HT-29 (cell line): ENCODE measurements at places on chromosomes 5 and 9. TPM values are rescaled to one million over a fixed set of nuclear protein-coding genes. Genes with fewer than 3 reads are reported as not detected.

CDO1 gene
- total RNA-seq = not detected in 2 replicates

SAXO1 gene
- total RNA-seq = not detected in 2 replicates

TBCA gene
- total RNA-seq = 54.9 and 73.8 TPM in 2 replicates

SV2C gene
- total RNA-seq = 0.05 TPM in 1 of 2 replicates, not detected in the other

PAPPA gene
- total RNA-seq = not detected in 2 replicates

MYMK gene
- total RNA-seq = not detected in 2 replicates

TAF1L gene
- under 0.01 TPM in 1 of 2 replicates, not detected in the other for total RNA-seq

SH3RF2 gene
- total RNA-seq = 13.9 and 15.9 TPM in 2 replicates

PCDHB7 gene
- total RNA-seq = 0.05 TPM in 2 replicates

PPP2R2B gene
- 0.03 and 0.08 TPM in 2 replicates for total RNA-seq

- DNase-seq = no peak
Observed at GRCh38 chr5:111167551-111167950, 56.6 kb upstream of the CAMK4 start.

- DNase-seq = no peak
Observed at GRCh38 chr9:126959917-126960316, 45.3 kb downstream of the RALGPS1 start.

DNA sequence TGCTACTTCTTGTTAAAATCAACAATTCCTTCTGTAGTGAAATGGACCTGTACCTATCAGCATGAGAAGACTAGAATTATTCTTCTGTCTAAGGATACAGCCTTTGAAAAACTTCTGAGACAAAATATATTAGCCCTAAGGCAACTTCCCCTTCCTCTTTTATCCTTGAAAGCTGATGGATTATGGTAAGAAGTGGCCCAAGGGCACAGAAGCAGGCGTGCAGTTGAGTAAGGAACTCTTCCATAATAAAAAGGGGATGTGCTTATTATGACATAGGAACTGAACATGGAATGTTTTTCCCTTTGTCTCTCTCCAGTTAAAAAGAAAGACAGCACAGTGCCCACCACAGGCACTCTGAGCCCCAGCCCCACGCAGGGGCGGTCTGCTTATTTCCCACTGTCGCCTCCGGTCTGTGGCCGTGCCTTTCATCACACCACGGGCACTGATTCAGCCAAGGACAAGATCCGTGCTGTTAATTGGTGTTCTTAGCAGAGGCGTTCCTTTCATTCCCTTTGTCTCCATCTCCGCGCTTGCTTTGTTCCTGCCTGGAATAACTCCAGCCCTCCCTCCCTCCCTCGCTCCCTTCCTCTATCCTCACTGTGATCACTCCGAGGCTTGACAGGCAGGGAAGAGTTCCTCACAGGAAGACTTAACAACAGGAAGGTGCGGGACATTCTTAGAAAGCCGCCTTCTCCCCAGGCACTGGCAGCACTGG lies 135.9 kb upstream of the OTULINL start:
- no peak for DNase-seq

- no peak for DNase-seq
Observed at GRCh38 chr9:136464241-136464640, 18.6 kb downstream of the SEC16A start.

DNA sequence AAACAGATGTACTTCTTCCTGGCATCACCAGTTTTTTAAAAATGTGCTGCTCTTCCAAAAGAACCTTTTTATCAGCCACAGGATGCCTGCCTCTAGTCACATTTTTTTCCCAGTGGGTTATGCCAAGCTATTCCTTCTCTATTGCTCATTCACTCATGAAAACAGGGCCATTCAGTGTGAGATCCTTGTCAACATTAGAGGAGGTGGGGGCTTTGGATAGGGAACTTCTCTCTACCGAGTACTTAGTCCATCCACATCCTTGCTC lies 3.1 kb downstream of the TMEM252 start:
- no peak for DNase-seq

GRCh38 chr5:77776554-77777206 lies 541 bp upstream of the TBCA start:
- no peak for DNase-seq

GRCh38 chr5:116032991-116033390 lies 719 bp downstream of the ARL14EPL start:
- no peak for DNase-seq

DNA sequence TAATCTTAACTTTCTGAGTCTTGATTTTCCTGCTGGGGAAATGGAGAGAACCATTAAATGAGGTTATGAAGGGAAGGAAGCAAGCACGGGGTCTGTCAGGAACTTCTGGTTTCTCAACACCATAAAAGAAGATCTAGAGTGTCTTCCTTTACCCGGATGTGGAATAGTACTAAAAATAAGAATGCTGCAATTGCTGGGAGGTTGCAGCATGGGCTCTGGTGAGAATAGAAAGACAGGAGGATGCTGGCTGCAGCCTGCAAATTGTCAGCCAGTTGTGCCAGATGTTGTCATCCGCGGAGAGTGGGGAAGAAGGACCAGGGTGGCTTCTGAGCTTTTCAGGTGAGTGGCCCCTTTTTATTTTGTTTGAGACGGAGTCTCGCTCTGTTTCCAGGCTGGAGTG lies 69.3 kb upstream of the STC2 start:
- no peak for DNase-seq

DNA sequence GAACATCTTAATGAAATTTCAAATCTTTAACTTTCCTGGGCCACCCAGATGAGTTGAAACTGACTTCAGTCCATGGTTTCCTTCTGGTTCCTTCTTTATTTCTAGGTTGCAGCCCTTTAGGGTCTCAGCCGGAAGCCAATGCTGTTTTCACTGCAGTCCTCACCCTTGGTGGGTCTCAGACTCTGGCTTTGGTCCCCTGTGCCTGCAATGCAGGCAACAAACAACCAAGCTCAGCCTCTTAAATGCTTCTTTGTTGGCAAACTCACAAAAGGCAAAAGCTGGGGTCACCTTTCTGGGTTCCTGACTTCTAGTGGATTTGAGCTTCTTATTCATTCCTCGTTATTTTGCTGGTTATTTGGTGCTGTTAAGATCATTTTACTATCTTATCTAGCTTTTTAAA lies 19.3 kb upstream of the APC start:
- DNase-seq = no peak

- no peak for DNase-seq
Observed at GRCh38 chr9:83471241-83471640, 67.0 kb downstream of the FRMD3 start.

DNA sequence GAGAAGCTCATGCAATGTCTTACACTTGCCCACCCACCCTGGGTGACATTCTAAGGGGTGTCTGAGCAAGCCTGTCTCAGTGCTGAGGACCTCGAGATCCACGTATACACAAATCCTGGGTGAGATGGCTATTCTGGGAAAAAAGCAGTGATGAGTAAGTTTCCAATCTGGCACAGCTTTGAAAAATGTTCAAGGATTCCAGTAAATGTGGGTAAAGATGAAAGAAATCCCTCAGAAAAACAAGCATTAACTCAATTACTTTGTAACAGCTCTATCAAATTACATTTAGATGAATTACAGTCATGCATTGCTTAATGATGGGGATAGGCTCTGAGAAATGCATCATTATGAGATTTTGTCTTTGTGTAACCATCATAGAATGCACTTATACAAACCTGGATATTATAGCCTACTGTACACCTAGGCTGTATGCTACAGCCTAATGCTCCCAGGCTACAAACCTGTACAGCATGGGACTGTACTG lies 26.9 kb downstream of the GOLM1 start:
- DNase-seq = no peak

DNA sequence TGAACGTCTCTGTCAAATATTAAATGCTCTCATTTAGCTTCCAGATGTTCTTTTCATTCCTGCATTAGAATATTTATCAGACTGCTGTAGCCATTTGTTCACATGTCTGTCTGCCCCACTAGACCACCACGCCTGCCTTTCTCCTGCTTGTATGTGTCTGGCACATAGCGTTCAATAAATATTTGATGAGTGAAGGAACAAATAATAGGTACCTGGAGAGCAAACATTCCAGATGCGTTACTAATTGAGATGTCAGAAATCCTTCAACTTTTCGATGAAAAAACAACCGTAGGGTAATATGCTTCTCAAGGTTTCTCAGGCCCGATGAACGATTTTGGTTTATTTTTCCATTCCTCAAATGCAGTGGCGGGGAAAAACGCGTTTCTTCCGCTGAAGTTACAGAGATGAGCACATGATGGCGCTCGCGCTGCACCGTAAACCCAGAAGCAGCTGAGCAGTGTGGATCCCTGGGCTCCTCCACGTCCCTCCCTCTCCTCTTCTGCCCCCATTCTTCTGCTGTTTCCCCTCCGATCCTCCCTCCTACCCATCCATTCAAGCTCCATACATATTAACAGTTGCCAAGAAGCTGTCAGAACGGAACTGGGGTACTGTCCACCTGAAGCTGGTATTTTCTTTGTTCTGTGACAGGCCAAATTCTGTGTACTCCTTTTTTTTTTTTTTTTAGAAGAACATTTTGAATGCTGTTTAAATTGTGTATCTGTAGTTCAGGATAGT lies 245.4 kb downstream of the MPDZ start:
- DNase-seq = peak; percentile 66

DNA sequence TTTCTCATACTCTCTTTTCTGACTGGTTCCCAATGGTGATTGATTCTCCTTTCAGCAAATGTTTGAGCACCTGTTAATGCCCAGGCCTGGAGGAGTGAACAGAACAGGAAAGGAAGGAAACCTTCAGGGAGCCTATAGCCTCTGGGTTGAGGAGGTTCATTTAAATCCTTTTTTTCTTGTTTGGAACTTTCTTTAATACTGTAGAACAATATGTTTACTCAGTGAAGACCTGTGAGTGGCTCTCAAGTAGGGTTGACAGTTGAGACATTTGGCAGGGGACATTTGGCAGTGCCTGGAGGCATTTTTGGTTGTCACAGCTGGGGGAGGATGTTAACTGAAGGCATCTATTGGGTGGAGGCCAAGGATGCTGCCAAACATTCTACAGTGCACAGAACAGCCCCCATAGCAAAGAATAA lies 6.1 kb upstream of the FAM120AOS start:
- no peak for DNase-seq

GRCh38 chr9:18969128-18969527 lies 63.9 kb downstream of the SAXO1 start:
- DNase-seq = no peak

DNA sequence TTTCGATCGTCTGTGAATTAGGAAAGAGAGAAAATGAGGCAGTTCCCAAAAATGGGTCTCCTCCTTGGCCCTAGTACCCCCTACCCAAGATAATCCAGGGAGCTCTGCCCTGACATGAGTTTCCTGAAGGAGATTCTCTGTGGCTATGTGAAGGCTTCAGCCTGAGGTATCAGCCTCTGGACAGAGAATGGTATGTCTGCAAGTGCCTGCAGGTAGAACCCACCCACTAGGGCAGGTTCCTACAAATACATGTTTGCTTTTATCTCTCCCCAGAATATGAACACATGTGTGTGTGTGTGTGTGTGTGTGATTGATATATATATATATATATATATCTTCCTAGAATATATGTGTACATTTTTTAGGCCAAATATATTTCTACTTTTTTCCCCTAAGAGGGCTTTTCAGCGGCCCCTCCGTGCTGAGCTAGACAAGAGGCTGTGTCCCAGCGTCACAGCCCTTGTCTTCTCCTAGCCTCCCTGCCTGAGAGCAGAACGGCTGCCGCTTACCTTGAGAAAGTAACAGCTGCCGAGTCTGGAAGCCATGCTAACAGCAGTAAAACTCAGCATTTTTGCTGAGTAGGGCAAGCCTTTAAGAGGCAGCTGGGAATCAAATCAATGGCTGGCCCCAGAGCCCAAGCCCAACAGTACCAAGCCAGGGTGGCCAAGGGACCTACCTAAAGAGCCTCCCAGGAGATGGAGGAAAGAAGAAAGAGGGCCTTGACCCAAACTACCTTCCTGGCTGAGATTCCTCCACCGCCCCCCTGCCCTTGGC lies 2.1 kb downstream of the BRINP1 start:
- DNase-seq = no peak

DNA sequence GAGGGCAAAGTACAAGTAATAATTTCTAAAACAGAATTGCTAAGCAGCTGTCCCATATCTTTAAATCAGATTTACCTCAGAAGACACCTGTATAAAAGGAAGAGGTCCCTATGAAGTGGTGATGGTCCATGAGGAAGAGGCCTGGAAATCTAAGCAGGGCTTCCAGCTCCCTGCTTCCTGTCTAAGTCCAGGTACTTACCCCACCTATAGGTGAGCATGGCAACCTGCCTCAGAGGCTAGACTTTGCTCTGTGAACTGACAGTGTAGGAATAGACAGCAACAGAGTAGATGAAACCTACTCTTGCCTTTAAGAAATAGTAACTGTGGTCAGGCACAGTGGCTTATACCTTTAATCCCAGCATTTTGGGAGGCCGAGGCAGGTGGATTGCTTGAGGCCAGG lies 55.8 kb upstream of the ARRDC3 start:
- DNase-seq = peak; percentile 68

DNA sequence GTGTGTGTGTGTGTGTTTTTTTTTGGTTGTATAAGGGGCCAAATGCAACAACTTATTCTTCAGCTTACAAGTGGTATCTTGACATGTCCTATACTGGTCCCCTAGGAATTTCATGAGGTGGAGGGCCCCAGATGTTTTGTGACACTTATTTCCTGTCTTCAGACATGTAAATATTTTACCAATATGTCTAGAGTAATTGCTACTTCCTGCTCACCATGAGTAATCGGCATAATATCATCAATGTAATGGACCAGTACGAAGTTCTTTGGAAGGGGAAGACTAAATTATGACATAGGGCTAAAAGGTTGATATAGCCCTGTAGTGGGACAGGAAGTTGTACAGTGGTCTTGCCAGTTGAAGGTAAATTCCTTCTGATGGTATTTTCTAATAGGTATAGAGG lies 3.7 kb upstream of the OTULIN start:
- no peak for DNase-seq

- DNase-seq = no peak
Observed at GRCh38 chr5:143887903-143888665, 76.1 kb downstream of the HMHB1 start.

- DNase-seq = no peak
Observed at GRCh38 chr9:134477342-134477925, 151.2 kb downstream of the RXRA start.

DNA sequence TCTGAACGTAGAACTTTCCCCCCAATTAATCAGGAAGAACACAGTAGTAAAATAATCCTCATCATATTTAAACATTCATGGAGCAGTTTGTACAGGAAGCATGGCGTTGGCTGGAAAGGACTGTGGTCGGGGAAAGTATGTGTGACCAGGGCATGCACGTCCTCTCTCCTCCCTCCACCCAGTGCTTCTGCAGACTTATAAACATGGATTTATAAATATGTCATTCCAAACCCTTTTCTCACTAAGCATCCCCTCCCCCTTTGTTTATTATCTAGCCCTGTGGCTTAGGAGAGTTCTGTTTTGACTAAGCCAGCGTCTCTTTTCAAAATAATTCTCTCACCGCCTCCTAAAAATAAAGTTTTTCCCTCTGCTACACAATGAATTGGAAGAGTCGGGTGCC lies 70.4 kb upstream of the DAP start:
- DNase-seq = no peak

DNA sequence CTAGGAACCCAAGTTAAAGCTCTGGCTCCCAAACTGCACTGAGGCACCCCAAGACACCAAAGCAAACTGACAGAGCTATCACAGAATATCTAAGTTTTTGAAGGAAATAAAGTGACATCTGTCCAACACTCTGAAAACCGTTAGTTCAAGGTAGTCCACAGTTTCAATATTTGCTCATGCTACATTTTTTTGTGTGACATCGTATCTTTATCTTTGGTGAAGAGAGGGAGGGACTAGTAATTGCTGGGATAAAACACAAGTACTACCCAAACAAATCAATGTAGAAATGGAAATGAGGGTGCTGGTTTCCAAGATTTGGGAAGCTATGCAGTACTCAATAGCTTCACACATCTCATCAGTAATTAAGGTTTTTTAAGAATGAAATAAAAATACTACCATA lies 20.6 kb downstream of the LIFR start:
- no peak for DNase-seq
